Bladder microvascular endothelial cell (primary cell): ENCODE measurements at places on chromosomes 7 and 10. TPM values are rescaled to one million over a fixed set of nuclear protein-coding genes. Genes with fewer than 3 reads are reported as not detected.

Gene ARHGAP22
- 20.2 and 23.8 TPM in 2 replicates for total RNA-seq

Gene MKI67
- total RNA-seq: 16.8 and 23.2 TPM in 2 replicates

Gene ASB10
- total RNA-seq: not detected in 2 replicates

Gene PAPOLB
- total RNA-seq: 0.31 TPM in 1 of 2 replicates, not detected in the other

Gene HOXA13
- total RNA-seq: not detected in 2 replicates

Gene NRAP
- total RNA-seq: not detected in 2 replicates

Gene CREB3L2
- total RNA-seq: 16.4 and 38.2 TPM in 2 replicates

Gene AGR3
- total RNA-seq: not detected in 2 replicates

Gene ADARB2
- not detected in 2 replicates for total RNA-seq

Gene MMRN2
- 203 and 292 TPM in 2 replicates for total RNA-seq

Gene ITPRID1
- total RNA-seq: not detected in 2 replicates

Gene DENND2A
- under 0.01 and 1.0 TPM in 2 replicates for total RNA-seq

Gene CALHM1
- not detected in 2 replicates for total RNA-seq

Gene OPN4
- not detected in 2 replicates for total RNA-seq

Gene SLC13A1
- not detected in 2 replicates for total RNA-seq

Gene SFMBT2
- 2.7 and 3.1 TPM in 2 replicates for total RNA-seq

Gene PKD2L1
- total RNA-seq: not detected in 2 replicates

Gene HPS6
- 29.5 and 30.6 TPM in 2 replicates for total RNA-seq

Gene RGR
- total RNA-seq: not detected in 2 replicates

Gene USP54
- total RNA-seq: 6.5 and 15.8 TPM in 2 replicates

Gene BAIAP2L1
- total RNA-seq: 0.31 and 1.3 TPM in 2 replicates

Gene AKR1C8
- total RNA-seq: 0.16 TPM in 1 of 2 replicates, not detected in the other

Gene ESYT2
- 42.7 and 49.3 TPM in 2 replicates for total RNA-seq

Gene LIPK
- total RNA-seq: not detected in 2 replicates

Gene MRLN
- total RNA-seq: not detected in 2 replicates

Gene HMX3
- 0.16 TPM in 1 of 2 replicates, not detected in the other for total RNA-seq

Gene GPRIN2
- not detected in 2 replicates for total RNA-seq
